ENCODE measurements at places on chromosomes 7 and 10.

GRCh38 chr10:120962756-120963593 is 111.8 kb downstream of the WDR11 start:
- no peak for DNase-seq

DNA sequence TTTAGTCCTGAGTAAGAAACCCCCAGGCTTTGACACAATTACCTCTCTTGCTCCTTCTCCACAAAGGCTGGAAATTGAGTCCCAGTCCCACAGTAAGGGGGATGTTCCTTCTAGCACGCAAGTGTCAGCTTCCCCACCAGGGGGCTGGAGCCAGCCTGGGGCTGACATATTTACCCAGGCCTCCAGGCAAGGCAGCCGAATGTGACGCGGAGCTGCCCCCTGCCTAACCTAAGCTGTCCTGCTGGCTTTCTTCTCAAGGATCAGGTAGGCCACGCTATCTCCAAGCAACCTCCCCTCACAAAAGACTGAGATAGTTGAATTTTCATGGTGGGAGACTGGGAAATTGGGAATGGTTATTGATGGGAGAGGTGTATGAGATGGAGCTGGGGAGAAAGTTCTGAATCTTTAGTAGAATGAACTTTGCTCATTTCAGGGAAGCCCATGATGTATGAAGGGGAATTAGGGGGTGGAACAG is 19.2 kb upstream of the BMPER start:
- DNase-seq = no peak

DNA sequence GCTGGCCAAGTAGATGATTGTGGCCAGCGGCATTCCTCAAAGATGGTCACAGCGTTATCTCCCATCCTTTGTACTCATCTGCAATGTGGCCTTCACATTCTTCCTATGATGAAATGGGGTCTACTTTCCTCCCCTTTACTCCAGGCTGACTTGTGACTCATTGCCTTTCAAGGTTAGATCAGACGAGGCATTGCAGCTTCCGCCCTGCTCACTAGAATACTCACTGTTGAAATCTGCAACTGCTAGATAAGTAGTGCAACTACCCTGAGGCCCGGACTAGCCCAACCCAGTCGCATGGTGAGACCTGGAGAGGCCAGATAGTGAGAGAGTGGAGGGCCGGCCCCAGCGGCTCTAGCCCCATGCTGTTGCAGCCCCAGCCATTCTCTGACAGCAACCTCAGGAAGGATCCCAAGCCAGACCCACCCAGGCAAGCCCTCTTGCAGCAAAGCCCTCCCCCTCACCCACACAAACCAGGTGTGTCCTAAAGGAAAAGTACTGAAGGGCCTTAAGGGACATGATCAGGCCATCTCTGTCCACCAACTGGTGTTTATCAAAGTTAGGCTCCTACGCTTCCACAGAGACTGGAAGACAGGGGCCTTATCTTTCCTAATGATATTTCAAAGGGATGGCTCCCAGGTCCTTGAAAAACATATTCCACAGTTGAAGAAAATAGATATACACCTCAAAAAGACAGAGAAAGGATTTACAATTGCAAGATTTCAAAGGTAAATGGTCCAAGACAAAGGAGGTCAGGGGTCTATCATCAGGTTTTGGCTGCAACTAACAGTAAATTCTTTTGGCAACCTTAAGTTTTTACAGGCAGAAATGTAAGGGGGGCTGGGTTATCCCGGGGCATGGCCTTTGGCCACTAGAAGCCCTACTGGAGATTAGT is 107.2 kb upstream of the TRIM24 start:
- DNase-seq = no peak

GRCh38 chr10:70323697-70324338 is 40.0 kb upstream of the NPFFR1 start:
- no peak for DNase-seq

GRCh38 chr7:11457419-11457818 is 374.6 kb downstream of the THSD7A start:
- no peak for DNase-seq

GRCh38 chr10:122560279-122560804 is at the start of gene DMBT1:
Gene DMBT1 (plus strand): TSS chr10:122560754. CDS start chr10:122560771, 17 bp downstream.
- DNase-seq = no peak

DNA sequence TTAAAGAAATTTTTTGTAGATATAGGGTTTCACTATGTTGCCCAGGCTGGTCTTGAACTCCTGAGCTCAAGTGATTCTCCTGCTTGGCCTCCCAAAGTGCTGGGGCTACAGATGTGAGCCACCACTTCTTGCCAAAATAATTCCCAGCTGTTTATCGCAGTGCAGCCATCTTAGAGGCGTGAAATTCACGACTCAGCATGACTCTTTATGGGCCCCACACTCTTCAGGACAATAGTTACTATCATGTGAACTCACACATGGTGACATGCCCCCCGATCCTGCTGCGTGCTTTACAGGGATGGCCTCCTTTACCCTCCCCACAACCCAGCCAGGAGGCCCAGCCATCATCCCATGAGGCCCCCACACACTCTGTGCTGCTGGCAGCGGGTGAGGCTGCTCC is 4.6 kb downstream of the COX19 start:
- no peak for DNase-seq

DNA sequence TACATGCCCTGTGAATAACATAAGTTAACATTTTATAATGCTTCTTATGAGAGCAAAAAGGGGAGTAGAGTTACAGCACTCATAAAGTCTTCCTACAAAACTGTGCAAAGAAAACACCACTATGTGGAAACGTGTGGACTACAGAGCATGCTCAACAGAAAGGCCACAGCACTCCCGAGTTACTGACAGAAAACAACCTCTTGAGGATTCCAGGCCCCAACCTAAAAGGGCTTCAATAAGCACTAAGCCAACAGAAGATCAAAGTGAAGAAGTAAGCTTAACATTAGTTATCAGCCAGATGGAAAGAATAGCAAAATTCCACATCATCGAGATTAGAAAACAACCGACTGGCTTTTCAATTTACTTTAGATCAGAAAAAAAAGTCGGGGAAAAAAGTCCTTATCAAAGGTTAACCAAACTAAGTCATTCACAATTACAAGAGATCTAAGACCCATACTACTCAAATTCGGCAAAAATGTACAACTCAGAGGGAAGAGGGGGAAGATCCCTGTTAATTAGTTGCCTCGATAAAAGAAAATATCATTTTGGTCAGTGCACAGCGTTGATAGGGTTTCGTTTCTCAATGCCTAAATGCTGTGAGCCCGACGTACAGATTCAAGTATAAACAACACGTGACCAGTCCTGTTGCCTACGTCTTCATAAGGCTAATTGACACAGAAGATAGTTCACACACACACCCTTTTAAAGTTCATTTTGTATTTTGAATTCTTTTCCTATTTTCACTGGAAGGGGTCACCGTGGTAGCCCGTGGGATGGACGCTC is 1.4 kb downstream of the KBTBD2 start:
- no peak for DNase-seq

DNA sequence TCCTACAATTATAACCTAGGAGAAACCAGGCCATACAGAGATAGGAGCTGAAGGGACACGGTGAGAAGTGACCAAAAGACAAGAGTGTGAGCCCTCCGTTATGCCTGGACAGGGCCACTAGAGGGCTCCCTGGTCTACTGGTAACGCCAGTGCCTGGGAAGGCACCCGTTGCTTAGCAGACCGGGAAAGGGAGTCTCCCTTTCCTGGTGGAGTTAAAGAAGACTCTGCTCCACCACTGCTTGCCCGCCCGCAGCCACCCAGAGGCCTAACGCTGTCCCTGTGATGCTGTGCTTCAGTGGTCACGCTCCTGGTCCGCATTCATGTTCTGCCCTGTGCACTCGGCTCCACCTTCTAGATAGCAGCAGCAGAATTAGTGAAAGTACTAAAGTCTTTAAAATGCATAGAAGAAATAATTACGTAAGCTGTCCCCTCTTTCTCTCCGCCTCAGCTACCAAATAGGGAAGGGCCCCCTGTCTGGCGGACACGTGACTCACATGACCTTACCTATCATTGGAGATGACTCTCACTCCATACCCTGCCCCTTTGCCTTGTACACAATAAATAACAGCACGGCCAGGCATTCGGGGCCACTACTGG is 34.8 kb downstream of the GRID2IP start:
- peak; percentile 78 for DNase-seq

DNA sequence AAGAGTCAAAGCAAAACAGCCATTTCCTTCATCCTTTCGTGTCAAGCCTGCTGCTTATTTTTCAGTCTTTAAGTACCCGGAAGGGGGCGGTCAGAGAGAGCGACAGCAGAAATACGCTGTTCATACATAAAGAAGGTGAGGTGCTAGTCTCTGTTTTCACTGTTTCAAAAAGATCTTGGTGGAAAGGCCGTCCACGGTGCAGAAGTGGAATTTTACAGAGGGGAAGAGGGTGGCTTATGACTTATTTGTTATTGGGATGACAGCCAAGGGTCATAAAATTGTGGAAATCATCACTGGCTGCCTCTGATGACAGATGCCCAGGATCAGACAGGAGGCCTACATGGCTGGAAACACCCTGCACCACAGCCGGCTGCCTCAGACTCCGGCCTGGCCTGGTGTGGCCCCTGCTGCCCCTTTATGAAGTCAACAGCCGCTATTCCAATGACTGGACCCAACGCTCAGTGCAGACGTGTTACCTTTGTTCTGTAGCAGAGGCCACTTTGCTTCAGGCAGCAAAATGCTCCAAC is 57.0 kb downstream of the HIPK2 start:
- no peak for DNase-seq

GRCh38 chr7:98294798-98295382 is 13.4 kb downstream of the BRI3 start:
- DNase-seq = peak; percentile 25
